Stimulated activated CD8-positive, alpha-beta memory T cell treated with anti-CD3 and anti-CD28 coated beads, Interleukin-4, amount 100 ng/mL, for 48 hours (primary cell): ENCODE measurements at places on chromosomes 13 and 19.

- no peak for DNase-seq
Observed at GRCh38 chr13:39676315-39676876, 20.9 kb downstream of the COG6 start.

DNA sequence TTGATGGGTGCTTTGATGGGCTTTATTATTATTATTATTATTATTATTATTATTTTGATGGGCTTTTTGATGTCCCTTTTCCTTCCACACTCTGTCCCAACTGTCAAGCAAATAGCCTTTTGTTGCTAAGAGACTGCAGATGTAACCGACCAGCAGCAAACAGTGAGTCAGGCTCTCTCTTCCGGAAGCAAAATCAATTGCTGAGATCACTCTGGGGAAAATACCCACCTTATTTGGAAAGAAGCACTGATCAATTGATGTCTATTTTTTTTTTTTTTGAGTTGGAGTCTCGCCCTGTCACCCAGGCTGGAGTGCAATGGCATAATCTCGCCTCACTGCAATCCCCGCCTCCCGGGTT is 2.9 kb downstream of the LDLR start:
- no peak for DNase-seq

DNA sequence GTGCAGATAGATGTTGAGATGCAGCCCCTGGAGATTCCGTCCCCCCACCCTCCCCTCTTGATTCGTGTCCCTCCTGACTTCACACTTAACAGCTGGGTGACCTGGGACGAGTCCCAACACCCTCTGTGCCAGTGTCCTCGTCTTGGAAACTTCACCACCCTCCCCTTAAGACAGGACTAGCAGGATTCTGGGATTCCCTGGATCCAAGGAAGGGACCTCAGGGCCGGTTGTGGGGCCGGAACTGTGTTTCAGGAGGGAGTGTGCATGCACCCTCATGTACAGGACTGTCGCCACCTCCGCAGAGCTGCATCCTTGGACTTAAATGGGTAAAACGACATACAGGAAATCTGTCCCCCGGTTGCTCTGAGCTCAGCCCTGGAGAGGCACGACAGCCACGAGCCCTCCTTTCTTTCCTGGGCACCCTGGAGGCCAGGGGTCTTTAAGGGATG is 990 bp downstream of the MYO9B start:
- peak; percentile 47 for DNase-seq

GRCh38 chr19:50952910-50953309 is at the start of gene KLK5:
TSS of gene KLK5 (minus strand) at chr19:50953038. CDS start at chr19:50952657, 381 bp downstream.
- no peak for DNase-seq

DNA sequence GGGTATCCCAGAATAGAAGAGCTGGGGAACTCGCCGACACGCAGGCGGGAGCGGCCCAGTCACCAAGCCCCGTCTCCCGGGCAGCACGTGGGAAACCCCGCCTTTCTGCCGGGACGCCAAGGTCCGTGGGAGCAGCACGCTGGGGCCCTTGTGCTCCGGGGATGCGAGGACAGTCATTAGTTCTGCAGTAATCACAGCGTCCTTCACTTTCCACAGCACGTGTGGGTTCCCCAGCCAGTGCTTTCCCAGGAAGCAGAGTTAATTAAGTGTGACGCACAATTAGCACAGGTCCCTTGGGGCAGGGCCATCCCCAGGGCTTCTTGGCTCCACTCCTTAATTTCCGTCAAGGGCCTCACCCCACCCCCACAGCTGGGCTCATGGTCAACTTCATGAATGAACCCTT is 64.3 kb upstream of the C13orf46 start:
- no peak for DNase-seq

DNA sequence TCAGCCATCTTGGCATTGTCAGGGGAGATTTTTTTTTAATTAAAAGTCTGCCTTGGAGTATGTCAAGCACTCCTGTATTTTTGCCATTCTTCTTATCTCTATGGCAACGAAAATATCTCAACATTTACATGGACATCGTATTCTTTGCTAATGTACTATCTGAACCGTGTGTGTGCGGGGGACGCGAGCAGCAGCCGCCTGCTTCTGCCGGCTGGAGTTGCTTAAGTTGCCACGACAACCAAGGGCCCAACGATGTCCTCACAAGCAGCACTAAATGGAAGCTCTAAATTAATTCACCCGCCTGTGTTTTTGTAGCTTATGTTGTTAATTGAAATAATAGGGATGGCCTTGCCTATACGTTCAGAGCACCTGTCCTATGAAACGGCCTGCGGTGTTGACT is 309.5 kb downstream of the TEX29 start:
- DNase-seq: no peak

DNA sequence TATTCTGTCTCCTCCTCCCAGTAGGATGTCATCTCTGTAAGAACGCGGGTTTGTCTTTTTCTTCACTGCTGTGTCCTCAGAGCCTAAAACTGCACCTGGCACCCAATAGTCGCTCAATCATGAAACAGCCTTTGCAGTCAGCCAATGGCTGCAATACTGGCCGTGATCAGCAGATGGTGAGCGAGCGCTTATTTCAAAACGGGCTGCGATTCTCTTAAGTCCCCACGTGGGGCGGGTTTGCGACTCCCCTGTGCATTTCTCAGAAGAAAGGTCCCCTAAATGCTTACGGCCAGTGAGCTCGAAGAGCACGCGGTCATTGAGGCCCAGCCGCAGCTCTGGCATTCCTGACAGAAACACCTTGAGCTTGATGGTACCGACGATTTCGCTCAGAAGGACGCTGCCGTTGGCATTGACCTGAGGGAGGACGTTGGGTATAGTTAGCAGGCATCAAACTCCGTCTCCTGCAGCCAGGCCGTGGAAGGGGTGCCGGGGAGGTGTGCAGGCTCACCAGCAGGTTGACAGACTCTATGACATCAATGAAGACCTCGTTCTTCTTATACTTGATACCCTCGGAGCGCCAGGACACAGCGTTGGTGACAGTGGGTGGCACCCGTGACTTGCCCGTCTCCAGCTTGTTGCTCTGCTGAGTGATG is 6.0 kb downstream of the AP1M2 start:
- peak; percentile 97 for DNase-seq

DNA sequence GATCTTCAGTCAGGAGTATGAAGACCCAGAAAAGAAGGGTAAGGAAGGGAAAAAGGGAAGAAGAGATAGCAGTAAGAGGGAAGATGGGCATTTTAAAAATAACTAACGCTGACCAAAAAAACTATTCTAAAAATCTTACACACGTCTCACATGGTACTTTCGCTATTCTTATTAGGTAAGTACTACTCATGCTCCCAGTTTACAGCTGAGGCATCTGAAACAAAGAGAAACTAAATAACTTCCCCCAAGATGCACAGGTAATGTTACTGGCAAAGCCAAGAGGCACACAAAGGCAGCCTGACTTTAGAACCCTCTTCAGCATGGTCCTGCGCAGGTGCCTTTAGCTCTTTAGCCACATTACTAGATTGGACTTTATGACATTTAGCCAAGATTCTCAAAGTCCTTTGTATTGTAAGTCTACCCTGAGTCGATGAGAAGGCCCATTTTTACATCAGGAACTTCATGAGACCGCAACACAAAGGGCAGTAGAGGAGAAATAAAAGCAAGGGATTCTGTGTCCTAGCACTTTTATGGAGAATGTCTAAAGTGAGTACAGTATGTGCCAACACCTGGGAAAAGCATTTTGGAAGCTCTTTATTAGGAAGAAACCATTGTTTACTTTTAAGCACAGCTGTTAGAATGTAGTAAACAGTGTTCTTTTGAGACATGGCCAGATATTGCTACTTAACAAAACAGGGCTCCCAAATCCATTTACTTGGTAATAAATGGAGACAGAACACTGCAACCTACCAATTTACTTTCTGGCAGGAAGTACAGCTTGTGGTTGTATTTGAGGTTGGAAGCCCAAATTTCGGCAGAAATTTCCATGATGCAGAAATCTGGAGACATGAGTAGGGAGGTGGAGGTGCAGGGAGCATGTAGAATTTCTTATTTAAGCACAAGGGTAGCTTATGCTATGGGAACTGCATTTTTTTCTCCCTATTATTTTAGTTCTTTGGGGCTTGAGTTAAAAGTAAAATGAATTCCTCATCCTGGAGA is 250.7 kb downstream of the KCTD12 start:
- no peak for DNase-seq

DNA sequence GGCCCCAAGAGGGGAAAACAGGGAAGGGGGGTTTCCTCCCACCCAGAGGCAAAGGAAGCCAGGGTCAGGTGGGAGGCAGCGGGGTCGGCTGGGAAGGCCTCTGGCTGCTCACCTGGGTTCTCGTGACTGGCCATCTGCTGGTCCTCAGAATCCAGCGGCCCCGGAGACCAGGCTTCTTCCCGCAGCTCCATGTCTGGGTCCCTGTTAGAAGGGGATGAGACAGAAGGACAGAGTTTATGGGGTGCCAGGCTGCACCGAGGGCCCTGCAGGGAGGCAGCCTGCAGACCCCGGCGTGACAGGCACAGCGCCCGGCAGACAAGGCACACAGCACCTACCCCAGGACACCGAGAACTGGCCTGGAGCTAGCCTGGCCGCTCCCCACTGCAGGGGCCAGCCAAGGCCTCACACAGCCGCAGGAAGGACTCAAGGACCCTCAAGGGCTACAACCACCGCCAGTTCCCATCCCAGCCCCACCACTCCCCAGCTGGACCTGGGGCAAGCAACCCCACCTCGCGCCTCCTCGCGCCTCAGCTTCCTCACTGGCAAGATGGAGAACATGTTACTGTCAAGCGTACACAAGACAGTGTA is 18.0 kb downstream of the ZNF787 start:
- no peak for DNase-seq

DNA sequence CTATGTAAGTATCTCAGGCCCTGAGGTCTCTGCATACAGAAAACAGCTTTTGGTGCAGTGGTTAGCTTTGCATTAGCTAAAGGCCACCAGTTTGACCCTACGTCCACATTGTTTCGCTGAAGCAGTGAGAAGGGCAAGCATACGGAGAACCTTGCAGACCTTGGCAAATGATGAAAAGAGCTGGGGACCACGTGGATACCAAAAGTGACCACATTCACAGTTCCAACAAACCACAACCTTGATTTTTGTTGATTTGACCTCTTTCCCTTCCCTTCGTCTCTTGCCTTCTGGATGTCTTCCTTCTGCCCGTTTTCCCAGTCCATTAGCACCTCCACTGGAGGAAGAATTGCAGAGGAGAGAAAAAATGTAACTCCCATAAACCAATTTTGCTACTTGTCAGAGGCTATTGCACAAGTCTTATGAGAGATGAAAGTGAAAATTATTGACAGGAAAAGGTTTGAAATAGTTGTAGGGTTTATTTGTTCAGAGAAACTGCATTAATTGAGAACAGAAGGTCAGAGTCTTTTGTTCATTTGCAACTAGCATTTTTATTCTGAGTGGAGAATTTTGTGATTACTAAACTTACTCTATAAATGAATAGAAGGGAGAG is 293.9 kb upstream of the HTR2A start:
- no peak for DNase-seq

DNA sequence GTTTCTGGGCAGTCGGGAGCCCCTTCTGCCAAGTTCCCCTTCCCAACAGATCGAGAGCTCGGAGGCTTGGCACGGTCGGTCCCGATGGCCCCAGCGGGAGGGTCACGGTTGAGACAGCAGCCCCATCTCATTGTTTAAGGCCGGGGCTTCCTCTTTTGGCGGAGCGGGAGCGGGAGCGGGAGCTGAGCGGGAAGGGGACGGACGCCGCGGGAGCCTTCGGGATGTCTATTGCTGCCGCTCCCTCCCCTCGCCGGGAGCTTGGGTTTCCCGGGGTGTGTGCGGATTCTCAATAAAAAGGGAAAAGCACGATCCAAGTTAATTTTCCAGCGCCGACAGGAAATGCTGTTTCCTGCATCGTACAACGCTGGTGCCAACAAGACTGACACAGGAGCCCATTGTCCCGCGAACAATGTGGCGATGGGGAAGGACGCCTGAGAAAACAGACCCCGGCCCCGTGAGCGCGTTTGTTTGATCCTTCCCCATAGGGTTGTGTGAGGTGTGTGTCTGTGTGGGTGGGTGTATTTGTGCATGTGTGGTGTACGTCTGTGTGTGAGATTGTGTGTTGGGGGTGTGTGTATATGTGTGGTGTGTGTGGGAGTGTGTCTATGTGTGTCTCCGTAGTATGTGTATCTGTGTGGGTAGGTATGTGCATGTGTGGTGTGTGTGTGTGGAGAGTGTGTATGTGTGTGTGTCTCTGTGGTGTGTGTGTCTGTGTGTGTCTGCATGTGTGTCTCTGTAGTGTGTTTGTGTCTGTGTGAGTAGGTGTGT is 36.3 kb upstream of the FLT1 start:
- no peak for DNase-seq

GRCh38 chr13:75414036-75414827 is 67.7 kb downstream of the TBC1D4 start:
- no peak for DNase-seq

DNA sequence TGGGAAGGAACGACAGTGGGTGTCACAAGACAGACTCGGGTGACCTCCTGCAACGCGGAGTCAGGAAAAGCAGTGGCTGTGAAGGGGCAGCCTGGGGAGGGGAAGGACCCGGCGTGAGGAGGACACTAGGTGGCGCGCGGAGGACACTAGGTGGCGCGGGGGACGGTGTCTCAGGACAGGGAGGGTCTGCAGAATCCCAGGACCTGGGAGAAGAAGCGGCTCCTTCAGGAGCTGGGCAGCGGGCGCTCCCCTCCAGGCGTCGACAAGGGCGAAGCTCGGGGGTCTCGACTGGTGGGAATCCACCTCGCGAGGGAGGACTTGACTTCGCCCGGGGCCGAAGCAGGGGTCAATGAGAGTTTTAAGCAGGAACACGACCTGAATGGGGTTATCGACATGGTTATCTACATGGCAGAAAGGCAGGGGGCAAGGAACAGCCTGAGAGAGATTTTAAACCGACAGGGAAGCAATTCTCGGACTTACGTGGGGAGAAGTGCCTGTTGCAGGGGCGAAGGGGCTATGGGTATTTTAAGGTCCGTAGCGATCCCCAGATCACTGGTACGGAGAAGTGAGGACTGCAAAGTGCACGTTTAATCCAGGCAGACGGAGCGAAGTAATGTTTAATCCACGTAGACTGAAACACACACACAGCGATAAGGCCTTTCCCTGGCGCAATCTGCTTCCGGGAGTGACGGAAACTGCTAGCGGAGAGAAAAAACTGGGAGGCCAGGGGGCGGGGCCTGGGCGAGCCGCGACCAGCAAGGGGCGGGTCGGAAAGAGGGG is at the start of gene ZNF616:
ZNF616 (minus strand) TSS at position 687 of the 780 bp plus-strand sequence. CDS start 9,426 bp downstream, outside the sequence.
- peak; percentile 98 for DNase-seq

DNA sequence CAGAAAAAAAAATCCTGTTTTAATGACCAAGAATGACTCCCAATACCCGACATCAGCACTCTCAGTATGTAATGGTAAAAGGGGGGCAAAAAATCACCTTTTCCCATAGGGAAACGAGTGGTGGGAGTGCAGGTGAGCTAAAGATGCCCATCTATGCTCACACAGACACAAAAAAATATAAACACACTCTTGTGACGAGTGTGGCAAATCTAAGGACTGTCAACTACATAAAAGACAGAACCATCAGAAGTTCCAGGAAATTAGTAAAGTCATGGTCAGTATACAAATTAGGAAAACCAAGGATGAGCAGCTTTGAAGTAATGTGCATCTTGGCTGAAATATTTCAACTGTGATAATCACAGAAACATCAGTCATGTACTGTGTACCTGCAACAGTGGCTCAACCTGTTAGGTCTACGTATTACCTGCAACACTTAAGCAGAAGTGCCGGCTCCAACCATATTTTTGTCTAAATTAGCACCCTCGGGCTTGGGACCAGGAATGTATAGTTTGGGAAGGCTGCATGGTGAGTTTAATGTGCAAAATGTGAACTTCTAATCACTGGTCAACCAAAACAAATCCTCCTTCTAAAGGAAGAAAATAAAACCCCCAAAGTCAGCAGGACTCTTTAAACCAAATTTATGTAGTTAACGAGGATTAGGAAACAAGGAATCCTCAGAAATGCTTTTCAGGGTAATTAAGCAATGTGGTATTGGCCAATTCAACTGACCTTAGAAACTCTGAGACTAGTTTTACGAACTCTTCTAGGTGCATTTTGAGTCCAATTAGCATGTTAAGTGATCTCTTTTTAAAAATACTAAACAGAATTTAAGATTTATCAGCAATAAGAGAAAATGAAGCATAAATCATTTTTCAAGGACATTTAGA is 24.3 kb downstream of the ANKRD10 start:
- no peak for DNase-seq
